ENCODE measurements at places on chromosomes 1 and 21.
A peak's percentile ranks its signal among the peaks of the same experiment; 100 is the strongest.

- DNase-seq: no peak
Measured at GRCh38 chr1:24805534-24806301, 60.5 kb downstream of the CLIC4 start.

GRCh38 chr1:35932941-35933340 lies 2.0 kb downstream of the AGO3 start:
- no peak for DNase-seq

GRCh38 chr1:178733972-178734371 lies 8.9 kb downstream of the RALGPS2 start:
- no peak for DNase-seq

- no peak for DNase-seq
Measured at GRCh38 chr1:200478945-200479558, 69.2 kb upstream of the ZNF281 start.

DNA sequence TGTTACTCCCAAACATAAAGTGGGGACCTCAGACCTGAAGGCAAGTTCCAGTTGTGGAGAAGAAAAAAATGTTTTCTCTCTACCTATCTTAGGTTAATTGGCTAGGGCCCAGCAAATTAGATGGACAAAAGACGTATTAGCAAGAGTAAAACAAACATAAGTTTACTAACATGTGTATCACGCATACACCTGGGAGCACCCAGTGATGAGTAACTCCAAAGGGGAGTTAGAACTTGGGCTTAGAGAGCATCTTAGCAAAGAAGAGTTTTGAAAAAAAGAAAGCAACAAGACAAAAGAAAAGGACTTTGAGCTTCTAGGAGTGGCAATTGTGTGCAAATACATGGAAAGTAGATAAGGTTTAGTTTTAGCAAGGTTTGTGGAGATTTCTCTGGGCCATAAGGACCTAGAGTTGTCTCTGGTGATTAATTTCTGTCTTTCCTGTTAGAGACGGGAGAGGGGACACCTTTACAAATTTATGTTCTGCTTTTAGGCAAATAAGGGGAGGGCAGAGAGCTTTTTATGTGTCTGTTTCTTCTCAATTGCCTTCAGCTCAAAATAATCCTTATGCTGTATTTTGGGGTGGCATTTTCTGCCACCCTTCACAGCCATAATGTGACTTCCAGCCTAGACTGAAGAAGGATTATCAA lies 76.7 kb upstream of the PTGFRN start:
- no peak for DNase-seq

DNA sequence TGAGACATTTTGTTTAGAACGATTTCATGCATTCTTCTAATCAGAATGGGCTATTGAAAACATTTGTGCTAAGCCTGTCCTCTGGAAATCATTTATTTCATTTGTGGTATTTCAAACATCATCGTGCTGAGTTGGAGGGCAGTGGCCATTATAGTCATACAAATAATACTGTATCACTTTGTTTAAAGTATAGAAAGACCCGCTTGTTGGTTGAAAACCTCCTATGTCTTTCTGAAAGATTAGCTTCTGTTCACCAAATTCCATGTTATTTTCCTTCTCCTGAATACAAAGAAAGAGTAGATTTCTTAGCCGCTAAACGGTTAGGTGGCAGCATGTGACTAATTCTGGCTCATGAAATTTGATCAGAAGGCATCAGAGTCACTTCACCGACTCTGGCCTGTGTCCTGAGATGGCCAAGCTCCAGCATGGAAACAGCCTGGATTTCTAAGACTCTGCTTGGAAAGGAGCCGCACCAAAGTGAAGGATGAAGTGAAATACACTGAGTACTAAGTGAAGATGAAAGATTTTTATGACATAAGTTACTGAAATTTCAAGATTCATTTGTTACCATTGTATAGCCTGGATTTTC lies 355.1 kb downstream of the USP25 start:
- DNase-seq: no peak

- DNase-seq: no peak
Measured at GRCh38 chr1:233479110-233479890, 134.6 kb upstream of the KCNK1 start.

- DNase-seq: no peak
Measured at GRCh38 chr1:247854899-247855545, 2.0 kb upstream of the TRIM58 start.

DNA sequence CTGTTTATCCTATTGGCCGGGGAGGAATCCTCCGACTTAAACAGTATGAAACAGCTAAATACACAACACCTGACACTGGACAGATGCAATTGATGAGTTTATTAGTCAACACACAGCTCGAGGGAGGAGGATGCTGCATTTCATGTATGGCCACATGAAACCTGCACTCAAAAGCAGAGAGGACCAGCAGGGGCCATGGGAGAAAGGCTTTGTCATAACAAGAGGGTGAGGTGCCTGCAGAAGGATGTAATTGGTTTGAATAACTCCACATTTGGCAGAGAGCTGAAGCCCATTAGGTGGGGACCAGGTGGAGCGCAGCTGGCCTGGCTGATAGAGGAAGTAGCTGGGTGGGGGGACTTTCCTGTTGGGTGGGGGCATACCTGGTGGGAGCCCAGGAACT lies 599.1 kb downstream of the PTPRU start:
- DNase-seq: no peak

- peak; percentile 14 for DNase-seq
Measured at GRCh38 chr1:161090617-161091016, 1.3 kb upstream of the NECTIN4 start.

DNA sequence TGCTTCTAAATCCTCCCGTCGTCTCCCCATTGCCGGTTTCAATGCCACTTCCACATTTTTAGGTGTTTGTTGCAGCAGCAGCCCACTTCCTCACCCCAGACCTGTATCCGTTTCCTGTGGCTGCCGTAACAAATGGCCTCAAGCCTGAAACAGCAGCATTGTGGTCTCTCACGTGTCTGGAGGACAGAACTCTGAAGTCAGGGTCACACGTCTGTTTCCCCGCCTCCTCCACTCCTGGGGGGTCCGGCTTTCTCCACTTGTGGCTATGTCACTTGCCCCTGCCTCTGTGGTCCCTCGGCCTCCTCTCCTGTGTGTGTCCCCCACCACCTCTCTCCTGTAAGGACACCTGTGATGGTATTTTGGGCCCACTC lies 21.8 kb downstream of the TRPM2 start:
- peak; percentile 39 for DNase-seq

- DNase-seq: no peak
Measured at GRCh38 chr1:12370333-12370975, 140.6 kb downstream of the VPS13D start.

- DNase-seq: no peak
Measured at GRCh38 chr1:96522927-96523326, 198.7 kb upstream of the PTBP2 start.

DNA sequence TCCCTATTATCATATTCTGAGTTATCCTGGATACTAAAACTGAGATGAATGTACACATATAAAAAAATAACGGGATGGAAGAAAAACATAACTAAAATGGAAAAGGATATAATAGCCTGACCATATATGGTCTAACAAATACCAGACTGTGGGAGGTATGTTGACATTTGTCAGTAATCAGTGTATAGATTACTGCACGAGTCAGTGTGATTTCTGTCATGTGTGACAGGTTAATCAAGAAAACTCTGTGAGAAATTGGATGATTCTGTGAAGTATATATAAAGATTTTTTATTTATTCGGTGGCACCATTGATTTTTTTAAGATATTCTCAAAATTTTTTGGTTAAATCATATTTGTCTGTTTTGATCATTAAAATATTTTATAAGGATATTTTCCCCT lies 547.3 kb upstream of the B3GALT2 start:
- no peak for DNase-seq

GRCh38 chr1:65812065-65812464 lies 19.4 kb downstream of the PDE4B start:
- peak; percentile 65 for DNase-seq

DNA sequence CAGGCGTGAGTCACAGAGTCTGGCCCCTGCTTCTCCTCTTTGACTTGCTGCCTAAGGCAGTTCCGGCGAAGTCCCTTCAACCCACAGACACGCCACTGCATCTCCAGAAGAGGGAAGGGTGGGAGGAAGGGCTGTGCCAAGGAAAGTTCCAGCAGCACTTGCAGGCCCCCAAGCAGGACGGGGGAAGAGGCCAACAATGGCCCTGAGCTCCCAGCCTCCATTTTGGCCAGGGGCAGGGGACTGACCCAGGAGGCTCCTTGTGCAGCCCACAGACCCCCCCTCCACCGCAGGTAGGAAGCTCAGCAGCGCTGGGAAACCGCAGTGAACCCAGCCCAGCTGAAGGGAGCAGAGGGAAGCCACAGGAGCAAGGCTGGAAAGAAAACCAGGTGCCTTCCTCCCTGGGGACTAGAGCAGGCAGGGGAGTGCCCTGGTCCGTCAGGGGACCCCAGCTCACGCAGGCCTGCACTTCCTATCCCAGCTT lies 35.4 kb downstream of the ACOT7 start:
- DNase-seq: peak; percentile 41

DNA sequence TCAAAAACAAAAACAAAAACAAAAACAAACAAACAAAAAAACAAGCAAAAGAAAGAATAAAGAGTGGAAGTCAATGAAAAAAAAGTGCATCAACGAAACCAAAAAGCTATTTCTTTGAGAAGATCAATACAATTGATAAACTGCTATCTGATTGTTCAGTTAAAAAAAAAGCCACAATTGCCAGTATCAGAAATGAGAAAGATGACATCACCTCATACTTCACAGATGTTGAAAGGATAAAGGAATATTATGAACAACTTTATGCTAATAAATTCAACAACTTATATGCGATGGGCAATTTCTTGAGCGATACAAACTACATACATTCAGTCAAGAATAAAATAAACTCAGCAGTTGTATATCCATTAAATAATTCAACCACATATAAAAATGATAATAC lies 2.2 kb upstream of the LRRC3 start:
- no peak for DNase-seq

DNA sequence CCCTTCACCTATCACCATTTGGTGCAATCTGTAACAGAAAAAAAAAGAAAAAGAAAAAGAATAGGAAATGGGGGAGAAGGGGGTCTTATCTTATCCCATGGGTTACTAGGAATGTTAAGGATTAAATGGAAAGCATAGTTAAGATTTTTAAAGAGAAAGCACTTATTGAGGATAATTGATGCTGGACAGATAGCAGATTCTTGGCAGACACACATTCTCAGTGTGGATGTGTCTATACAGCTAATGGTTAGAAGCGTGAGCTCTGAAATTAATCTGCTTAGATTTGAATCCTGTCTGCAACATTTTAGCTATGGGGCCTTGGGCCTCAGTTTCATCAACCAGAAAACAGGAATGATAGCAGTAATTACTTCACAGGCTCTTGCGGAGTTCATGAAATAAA lies 67.1 kb downstream of the SSBP3 start:
- DNase-seq: no peak

DNA sequence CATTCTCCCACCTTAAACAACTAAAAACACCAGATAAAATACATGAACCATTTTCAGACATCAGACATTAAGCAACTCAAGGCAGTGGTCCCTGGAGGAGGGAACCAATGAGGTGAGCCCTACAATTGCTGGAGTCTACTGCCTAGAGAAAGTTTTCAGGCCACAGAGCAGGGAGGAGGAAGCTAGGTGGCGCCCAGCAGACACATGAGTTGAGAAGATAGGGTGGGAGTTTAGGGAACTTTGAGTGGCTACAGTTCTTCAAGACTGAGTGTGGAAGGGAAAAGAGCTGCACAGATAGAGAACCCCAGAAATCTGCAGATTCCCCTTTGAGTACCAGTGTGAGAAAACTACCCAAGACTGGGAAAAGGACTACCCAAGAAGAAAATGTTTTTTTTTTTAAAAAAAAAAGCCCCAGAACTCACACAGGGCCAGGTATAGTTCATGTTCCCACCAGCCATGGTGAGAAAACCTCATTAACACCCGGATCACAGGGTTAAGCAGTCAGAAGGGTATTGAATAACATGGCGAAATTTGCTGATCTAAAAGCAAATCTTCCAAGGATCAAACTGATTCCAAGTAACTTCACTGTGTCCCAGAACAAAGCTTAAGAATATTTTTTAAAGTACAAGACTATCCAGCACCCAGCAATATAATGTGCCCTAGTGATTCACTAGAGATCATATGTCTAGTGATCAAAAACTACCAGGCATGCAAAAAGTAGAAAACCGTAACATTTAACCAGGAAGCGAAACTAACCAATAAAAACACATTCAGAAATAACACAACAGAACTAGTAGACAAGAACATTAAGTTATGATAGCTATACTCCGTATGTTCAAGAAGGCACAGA lies 12.0 kb downstream of the ALDH9A1 start:
- DNase-seq: no peak

DNA sequence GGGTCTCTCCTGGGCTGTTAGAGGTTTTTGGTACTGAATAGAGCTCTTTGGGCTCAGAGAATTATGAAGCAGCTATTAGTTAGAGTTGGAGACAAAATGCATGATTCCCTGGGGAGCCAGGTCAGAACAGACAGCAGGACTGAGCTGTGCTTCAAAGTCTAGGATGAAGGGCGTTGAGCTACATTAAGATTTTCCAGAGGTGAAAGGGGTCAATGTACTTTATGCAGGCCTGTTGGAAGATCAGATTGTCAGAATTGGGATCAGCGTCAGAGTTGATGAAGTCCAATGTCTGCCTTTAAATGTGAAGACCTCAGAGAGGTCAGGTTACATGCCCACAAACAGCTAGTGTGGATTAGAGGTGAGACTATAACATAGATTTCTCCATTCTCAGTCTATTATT lies 53.8 kb downstream of the RGS5 start:
- no peak for DNase-seq

- no peak for DNase-seq
Measured at GRCh38 chr1:74679811-74680210, 6.2 kb upstream of the ERICH3 start.

DNA sequence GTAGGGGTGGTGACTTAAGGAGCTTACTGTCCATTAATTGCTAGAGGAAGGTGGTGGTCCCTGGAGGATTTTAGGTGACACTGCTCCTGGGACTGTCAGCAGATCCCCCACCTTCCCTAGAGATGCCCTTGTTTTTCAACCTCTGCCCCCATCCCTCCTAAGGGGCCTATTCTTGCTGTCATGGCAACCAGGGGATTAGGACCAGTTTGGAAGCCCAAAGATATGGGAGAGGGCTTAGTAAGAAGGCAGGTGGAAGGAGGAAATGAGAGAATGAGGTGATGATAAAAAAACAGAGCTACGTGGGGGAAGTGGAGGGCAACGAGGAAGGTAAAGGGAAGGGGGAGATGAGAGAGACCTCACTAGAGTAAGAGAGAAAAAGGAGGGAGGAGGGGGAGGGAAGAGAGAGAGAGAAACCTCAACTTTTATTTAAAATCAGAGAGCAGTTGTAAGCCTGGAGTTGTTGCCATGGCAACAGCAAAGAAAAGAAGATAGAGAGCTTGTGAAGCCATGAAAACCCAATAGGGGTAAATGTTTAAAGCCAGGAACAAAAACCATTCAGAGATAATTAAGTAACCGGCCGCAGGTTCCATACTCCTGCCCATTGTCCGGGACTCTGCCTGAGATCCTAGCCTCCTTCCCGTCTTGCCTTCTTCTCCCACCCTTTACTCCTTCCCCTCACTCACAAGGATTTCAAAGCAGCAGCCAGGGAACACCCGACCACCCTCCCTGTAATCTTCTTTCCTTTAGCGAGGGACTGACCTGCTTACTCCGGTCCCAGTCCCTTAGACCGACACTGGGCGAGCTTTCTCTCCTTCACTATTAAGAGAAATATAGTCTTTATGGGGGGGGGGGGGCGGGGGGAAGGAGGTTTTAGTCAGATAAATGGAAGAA lies 20.6 kb downstream of the KIRREL1 start:
- DNase-seq: no peak

- no peak for DNase-seq
Measured at GRCh38 chr1:32352831-32353383, 9.4 kb downstream of the FAM229A start.

All from stimulated activated CD8-positive, alpha-beta memory T cell treated with anti-CD3 and anti-CD28 coated beads, Interleukin-4, amount 100 ng/mL, for 48 hours (primary cell).